ENCODE measurements at places on chromosomes 13 and 19.

- DNase-seq, result no peak
These were observed 10.9 kb downstream of the NCR1 start for GRCh38 chr19:54916822-54917221.

- DNase-seq, result no peak
These were observed 188.9 kb upstream of the TSC22D1 start for GRCh38 chr13:44765001-44765471.

GRCh38 chr13:23639674-23640073 lies 69.5 kb downstream of the TNFRSF19 start:
- DNase-seq, result no peak

GRCh38 chr13:23656637-23657371 lies 86.6 kb downstream of the TNFRSF19 start:
- DNase-seq, result no peak

- no peak for DNase-seq
These were observed 4.7 kb upstream of the TMPRSS9 start for GRCh38 chr19:2355168-2356035.

DNA sequence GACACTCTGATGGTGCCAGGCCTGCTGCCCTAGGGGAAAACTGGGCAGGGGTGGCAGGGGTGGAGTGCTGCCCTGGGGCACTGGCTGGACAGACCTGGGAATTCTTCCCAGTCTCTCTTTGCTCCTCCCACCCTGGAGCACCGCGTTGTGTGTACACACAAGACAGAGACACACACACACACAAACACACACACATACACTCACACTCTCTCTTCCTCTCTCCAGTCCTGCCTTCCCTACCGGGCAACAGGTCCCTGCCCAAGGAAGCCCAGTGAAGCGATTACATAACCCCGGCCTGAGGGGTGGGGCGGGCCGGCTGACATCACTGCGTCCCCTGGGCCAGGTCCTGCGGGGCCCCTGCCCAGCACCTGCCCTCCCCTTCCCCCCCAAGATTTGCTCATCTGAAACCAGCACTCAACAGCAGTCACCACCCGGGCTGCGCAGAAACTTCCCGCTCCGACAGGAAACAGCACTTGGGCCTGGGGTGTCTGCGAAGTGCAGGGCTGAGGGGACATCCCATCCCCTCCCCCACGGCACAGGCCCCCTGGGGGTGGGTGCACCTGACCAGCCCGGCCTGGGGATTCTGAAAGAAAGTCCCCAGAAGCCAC lies 1.2 kb downstream of the MKNK2 start:
- no peak for DNase-seq

GRCh38 chr13:70795484-70795883 lies 687.2 kb upstream of the KLHL1 start:
- DNase-seq, result no peak

DNA sequence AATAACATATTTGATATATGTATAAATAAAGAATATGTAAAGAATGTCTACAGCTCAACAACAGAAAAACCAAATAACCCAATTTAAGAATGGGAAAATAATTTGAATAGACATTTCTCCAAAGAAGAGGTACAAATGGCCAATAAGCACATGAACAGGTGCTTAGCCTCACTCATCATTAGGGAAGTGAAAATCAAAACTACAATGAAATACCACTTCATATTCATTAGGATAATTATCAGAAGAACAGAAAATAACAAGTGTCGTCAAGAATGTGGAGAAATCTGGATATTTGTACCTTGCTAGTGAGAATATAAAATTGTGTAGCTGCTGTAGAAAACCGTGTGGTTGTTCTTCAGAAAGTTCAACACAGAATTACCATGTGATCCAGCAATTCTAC lies 8.4 kb upstream of the SUPT20H start:
- no peak for DNase-seq

DNA sequence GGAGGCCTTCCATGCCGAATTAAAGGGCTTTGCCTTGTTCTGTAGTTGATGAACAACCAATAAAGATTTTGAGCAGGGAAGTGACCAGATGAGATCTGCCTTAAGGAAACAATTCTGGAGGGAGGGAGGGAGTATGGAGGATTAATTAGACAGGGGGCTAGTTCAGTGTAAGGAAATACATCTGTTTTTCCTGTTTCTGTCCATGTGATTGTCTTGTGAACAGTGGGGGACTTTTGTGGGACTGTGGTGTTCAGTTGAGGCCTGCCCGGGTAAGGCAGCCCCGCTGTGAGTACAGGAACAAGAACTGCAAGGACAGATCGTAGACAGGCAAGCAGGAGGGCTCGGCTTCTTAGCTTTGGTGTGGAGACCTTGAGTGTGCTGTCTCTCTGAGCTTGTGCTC lies 59.0 kb downstream of the DGKH start:
- no peak for DNase-seq

GRCh38 chr19:49534632-49535385 lies 7.0 kb downstream of the RCN3 start:
- no peak for DNase-seq

- no peak for DNase-seq
These were observed 14.5 kb downstream of the EBPL start for GRCh38 chr13:49676581-49677298.

Data from keratinocyte (primary cell).